Iris pigment epithelial cell (primary cell): ENCODE measurements at places on chromosomes 5 and 9.

GRCh38 chr5:135446206-135446605 lies 942 bp downstream of the DCANP1 start:
- DNase-seq, result no peak

DNA sequence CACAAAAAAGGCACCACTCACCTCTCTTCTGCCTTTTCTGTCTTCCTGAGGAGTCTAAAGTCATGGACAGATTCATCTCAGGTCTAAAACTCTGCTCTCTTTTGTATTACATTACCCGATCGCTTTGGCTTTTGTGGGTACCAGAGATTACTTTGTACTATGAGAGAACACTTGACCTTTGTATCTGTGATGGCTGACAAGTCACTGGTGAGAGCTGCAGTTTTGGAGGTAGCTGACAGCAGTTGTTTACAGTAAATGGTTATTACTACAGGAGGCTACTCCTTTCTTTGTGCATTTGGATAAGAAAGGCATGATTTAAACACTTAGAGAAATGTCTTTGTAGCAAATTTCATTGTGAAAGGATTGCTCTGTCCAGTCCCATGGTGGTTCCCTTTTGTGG lies 307.3 kb downstream of the FBXL17 start:
- no peak for DNase-seq

DNA sequence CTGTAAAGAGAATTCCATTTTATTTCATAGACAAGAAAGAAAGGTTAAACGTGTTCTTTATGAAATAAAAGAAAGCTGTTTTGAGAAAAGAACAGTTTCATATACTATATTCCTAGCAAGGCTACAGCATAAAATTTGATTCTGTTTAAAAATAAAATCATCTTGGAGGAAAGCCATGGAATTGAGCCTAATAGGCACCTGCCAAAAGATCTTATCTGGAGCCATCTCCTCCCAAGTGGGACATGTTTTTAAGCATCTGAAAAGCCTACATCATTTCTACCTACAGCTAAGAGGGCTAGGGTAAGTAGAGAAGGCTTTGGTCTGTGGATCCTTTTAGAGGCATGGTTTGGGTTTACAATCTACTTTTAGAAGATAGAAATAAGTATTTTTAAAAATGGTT lies 89.3 kb downstream of the GAS1 start:
- DNase-seq, result no peak

DNA sequence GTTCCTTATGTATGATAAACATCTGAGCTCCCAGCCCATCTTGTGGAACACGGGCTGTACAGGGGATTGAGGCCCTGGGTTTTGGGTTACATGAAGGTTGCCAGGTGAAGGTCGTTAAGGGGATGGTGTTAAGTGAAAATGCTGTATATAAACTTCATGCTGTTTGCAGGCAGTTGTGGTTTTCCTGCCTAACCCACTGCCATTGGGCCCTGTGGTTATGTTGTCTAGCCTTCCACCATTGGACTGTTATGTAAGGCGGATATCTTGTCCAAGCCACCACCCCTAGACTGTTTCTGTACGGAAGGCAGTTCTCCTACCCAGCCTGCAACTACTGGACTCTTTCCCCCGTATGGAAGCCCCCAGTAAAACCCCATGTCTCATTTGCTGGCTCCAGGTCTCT lies 246.1 kb downstream of the KIF4B start:
- no peak for DNase-seq

GRCh38 chr5:162282191-162282590 lies 214.6 kb downstream of the GABRG2 start:
- no peak for DNase-seq

- DNase-seq, result peak; percentile 15
These were observed 30.4 kb upstream of the NOTCH1 start for GRCh38 chr9:136576269-136576626.

DNA sequence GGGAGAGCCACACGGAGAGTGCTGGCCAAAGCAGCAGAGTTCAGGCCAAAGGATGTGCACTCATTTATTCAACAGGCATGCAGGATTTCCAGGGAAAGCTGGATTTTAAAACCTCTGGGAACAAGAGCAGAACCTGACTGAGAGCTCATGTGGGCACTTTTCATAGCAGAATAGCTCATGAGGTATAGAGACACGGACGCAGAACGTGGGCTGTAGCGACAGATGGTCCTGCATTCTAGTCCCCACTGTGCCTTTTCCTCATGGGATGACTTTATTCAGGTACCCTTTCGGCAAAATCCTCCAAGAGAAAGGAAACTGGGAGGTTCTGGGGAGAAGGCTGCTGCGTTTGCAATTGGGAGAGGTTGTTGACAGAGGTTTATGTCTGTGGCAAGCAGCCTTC lies 5.4 kb downstream of the IL4 start:
- no peak for DNase-seq

GRCh38 chr5:178323961-178324360 lies 91.4 kb upstream of the PHYKPL start:
- no peak for DNase-seq

- no peak for DNase-seq
These were observed 137.1 kb upstream of the LPAR1 start for GRCh38 chr9:111175350-111175749.

DNA sequence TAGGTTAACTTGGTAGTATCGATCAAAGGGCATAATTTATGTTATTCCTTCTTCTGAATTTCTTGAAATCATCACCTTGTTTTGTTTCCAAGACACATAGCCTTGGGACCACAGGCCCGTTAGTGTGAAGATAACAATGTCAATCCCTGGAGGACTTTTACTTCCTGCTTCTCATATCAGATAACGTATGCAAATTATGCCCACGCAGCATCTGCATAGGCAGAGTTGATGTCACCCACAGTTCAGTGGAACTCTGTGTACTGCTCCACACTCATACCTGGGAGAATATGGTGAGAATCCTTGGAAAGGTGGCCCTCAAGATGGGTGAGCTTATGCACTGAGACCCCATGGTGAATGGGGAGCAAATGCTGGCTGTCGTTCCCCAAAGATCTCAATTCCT lies 95.0 kb downstream of the CFAP90 start:
- DNase-seq, result no peak

DNA sequence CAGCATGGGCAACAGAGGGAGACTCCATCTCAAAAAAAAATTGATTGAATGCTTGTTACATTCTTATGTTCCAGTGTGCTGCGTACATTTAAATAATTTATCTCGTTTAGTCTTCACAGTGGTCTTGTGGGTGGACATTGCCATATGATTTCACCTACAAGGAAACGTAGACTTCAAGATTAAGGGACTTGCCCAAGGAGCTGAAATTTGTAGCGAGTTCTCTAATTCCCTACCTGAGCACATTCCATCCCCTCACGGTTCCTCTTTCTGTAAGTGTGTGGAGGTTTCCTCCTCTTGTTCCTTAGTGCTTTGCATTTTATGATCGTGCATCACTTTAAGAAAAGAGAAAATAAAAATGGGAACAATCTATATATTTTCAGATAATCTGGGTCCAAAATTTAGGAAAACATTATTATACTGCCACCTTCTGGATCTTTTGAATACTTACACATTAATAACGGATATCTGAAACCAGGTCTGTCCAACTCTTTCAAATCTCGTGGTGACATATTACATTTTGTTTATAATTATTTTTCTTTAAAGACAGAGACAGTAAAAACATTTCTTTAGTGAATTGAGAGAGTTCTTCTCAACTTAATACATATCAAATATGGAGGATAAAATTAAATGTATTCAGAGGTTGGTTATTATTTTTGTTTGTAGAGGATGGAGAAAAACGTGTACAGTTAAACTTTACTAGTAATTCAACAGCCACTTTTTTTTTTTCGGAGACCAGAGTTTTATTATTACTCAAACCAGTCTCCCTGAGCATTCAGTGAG lies 29.9 kb upstream of the C7 start:
- peak; percentile 33 for DNase-seq

GRCh38 chr5:144087576-144087975 lies 82.9 kb downstream of the YIPF5 start:
- DNase-seq, result no peak

- no peak for DNase-seq
These were observed 12.5 kb upstream of the SGCD start for GRCh38 chr5:156314416-156314815.

GRCh38 chr5:179314606-179315355 lies 30.5 kb downstream of the ADAMTS2 start:
- DNase-seq, result no peak

DNA sequence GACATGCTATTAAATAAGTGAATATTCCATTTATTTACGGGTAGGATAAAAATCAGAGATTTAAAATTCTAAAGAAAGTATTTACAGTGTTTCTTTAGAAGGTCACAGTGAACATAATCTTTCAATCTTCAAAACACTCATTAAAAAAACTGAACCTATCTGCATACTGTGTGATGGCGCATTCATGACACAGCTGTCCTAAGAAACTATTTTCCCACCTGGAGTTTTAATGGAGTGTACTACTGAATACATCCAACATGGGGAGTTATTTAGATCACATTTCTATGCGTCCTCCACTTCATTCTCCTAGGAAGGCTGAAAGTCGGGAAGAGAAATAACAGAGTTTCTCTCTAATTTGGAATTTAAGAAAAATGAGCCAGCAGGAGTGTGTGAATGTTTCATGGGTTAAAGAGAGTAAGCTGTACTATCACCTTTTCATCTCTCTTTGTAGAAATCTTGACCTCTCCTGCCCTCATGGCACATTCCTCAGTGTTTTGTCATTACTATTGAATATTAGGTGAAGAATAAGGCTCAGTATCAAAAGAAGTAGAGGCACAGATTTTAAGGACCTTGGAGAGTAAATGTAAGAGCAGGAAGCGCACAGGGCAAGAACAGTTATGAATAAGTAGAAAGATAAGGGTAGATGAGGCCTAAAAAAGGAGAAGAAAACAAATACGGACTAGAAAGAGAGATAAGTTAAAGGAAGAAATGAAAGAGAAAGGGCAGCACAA lies 551.2 kb upstream of the TUSC1 start:
- no peak for DNase-seq

GRCh38 chr5:168575391-168576372 lies 3.5 kb downstream of the PANK3 start:
- DNase-seq, result no peak

- peak; percentile 80 for DNase-seq
These were observed 137.8 kb upstream of the ANKH start for GRCh38 chr5:15009420-15009819.

GRCh38 chr5:458547-459353 lies 15.8 kb downstream of the EXOC3 start:
- peak; percentile 63 for DNase-seq

DNA sequence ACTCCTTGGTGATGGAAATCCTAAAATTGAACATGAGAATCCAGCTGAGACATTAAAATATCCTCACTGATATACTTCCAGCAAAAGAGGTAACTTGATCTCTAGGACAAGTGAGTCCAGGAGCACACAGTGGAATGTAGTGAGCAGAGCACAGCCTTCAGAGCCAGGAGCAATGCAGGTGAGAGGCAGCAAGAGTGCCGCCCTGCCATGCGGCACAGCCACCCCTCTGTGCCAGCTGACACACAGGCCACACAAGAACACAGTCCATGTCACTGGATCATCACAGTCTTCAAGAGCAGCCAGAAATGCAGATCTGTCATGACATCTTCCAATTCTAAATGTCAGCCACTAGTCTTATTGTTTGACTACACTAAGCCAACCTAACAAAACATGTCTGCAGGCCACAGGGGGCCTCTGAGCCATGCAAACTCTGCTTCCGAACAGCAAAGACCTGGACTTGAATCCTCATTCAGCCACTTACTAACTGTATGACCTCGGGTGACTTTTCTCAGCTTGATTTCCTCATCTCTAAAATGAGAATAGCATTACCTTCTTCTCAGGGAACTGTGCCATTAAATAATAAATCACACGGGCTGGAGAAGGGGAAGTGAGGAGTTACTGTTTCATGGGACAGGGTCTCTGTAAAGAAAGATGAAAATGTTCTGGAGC lies 47.0 kb downstream of the CCDC125 start:
- no peak for DNase-seq

DNA sequence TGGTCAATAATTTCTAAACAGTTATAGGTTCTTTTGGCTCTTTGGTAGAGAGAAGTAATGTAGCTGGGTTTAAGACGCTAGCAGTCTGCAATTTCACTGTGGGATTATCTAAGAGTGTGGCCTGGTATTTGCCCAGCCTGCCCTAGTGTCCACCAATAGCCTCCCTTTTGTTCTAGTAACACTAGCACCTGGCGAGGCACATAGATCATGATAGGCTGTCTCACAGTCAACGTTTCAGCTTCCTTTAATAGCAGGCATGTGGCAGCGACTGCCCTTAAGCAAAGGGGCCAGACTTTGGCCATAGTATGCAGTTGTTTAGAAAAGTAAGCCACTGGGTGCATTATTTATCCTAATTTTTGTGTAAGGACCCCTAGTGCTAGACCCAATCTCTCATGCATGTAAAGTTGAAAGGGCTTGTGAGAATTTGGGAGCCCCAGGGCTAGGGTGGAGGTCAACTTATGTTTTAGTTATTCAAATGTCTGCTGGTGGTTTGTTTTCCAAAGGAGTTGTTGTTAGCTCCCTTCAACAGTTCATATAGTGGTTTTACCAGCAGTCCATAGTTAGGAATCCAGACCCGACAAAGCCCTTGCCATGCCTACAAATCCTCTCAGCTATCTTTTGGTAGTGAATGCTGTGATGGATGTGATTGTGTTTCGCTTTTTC lies 274.3 kb downstream of the HTR1A start:
- no peak for DNase-seq

GRCh38 chr5:171269717-171270116 lies 39.3 kb upstream of the TLX3 start:
- peak; percentile 78 for DNase-seq

- no peak for DNase-seq
These were observed 6.2 kb upstream of the SLC1A3 start for GRCh38 chr5:36599986-36600779.

DNA sequence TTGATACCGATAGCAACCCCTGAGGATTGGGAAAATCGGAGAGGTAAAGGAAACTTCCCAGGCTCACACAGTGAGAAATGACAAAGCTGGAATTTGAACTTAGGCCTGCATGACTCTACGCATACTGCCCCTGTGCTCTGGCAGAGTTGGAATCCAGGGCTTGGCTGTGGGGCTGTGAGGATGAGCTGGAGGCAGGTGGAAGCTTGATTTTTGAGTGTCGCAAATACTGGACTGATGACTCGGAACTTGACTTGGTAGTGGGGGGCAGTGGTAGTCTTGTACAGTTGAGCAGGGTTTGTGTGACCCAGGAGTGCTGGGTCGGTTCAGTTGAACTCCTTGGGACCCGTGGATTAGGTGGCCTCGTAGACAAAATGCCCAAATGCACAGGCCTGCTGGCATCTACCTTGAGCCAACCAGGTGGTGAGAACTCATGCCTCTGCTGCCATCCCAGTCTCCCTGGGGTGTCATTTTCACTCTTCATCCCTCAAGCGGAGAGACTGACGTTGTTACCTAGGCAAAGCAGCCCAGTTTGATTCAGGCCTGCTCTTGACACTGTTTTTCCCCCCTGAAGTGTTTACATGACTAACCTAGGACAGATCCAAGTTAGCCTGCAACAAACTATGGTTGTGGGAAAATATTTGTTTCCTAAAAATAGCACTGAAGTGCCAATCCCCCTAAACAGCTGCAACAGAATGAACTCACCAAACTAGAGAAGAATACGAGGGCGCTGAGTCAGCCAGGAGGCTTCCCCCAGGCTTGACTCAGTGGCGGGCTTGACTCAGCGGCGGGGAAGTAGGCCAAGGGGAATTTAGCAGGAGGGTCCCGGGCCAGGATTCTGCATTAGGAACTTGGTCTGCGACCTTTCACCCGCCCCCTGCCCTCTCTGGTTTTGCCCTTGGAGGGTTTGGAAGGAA lies 45.7 kb upstream of the ORM1 start:
- DNase-seq, result peak; percentile 98

GRCh38 chr9:121281614-121282276 lies 13.8 kb downstream of the GSN start:
- DNase-seq, result peak; percentile 73

GRCh38 chr9:26459959-26460358 lies 432.6 kb downstream of the CAAP1 start:
- no peak for DNase-seq
